ENCODE measurements at places on chromosomes 1 and 21.

DNA sequence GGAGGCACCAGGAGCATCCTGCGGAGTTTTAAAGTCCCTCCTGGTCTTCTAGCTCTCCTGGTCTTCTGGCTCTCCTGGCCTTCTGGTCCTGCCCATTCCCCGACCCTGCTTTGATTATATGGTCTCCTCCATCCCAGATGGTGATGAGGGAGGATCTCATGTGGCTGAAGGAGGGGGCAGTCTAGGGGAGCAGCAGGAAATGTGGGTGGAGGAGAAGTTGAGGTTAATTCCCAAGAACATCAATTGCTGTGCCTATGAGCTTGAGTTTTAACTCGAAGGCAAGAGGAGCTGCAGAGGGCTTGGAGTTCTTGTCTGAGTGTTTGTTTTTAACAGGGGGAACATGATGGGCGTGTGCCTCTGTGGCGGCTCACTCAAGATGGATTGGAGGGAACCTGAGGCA lies 408.8 kb downstream of the MATN1 start:
- DNase-seq, result no peak

DNA sequence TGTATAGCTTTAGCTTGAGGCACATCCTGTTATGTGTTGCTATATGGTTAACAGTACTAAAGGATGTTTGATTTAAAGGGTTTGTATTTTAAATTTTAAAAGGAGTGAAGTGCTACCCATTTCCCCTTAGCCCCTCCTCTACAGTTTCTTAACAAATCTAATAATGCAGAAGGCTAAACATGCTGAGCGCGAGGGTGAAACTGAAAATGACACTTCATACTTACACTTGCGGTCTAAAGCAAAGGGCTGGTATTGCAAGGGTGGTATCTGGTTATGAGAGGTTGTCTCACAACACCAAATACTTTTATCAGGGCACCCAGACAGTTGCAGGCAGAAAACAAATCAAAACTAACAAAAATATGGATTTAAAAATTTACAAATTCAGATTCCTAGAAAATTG lies 172.3 kb downstream of the SIPA1L2 start:
- DNase-seq, result no peak

DNA sequence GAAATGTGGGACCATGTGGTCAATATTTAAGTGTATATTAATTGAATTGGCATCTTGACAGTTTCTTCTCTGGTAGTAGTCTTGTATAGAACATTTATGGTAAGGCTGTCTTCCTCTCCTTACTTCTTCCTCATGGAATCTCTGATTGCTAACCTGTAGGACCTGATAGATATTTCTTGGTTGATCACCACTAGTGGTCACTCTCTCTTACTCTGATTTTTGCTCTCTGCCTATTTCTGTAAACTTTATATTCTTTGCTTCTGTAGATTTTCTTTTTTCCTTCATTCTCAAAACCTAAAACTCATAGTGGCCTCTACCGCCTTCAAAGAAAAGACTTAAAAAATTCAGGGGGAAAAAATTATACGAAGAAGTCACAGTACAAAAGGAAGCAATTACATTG lies 21.2 kb downstream of the MAST2 start:
- no peak for DNase-seq

DNA sequence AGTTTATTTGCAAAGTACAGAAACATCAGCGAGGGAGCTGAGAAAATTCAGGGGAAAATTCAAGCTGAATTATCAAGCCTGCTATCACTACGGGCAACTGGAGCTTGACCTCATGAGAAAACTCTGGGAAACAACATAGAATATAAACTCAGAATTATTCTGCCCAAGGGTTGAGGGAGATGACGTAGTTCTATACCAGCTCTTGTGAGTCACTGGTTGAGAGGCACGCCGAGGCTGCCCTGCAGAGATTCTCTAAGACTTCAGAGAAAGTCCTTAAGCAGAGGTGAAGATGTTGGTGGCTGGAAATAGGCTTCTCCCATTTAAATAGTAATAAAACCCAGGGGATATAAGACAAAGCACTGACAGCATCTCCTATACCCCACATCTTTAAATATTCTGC lies 12.3 kb downstream of the SYDE2 start:
- DNase-seq, result no peak

DNA sequence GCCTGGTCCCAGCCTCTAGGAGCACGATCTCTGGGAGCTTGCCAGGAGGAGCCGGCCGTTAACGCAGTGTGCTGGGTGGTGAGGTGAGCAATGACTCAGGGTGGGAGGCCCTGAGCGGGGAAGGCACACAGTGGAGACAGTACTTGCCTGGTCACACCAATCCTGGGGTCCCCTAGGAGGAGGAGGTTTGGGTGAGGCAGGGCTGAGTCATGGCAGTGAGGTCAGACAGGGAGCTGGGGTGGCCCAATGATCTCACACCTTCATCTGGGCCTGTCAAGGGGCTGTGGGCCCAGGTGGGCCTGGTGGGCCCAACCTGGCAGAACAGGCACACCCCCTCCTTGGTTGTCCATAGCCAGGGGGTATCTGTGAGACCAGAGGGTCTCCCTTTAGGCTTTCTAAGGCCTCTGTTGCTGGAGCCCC lies 8.6 kb upstream of the EDN2 start:
- DNase-seq, result no peak
